Left hindlimb (tissue), 1 donor: ENCODE measurements at places on chromosomes 11 and 22.
A peak's percentile ranks its signal among the peaks of the same experiment; 100 is the strongest.

DNA sequence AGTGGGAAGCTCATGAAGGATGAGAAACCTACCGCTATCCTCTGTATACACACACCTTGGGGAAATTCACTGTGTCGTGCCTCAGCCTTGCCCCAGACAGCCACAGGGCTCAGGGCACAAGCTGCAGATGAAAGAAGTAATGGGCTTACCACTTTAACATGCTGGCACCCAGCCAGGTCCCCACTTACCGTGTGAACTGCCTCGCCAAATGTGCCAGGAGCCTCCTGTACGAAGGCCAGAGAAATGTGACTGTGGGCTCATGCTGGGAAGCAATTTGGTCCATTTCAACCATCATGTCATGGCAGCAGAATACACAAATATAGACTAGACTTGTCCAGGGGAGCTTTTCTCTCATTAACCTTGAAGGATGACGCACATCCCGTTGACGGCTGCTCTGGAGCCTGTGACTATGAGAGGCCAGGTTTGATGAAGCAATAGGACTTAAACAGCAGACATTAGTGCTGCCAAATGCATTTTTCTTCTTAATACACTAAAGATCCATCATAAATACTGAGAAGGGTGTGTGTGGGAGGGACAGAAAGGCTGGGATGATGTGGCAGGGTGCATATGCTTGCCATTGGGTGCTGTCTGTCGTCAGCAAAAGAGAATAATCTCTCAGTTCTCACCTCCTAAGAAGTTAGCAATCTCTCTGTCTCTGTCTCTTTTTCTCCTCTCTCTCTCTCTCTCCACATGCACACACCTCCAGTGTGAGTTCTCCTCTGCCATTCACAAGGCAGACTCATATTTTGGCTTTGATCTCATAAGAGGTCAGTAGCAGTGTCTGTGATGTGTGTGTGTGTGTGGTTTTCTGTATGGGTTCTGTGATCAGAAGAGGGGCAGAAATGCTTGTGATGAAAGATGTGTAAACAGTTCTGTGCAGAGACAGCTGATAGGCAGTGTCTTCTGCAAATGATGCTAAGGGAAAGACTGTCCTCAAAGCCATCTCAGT lies 142.4 kb downstream of the KIRREL3 start:
- DNase-seq: no peak

DNA sequence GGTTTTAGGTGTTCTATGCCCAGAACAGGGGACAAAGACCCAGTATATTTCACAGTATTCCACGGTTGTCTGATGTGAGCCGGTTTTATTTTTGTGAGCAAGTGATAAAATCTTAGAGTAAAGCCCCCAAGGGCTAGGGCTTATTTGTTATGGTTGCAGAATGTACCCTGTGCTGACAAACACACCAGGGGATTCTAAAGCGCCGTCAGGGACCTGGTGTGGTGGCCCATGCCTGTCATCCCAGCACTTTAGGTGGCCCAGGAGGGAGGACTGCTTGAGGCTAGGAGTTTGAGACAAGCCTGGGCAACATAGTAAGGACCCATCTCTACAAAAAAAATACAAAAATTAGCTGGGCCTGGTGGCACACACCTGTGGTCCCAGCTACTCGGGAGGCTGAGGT lies 22.8 kb downstream of the MRPL21 start:
- DNase-seq: no peak

- no peak for DNase-seq
Observed at GRCh38 chr11:17593466-17594245, 46.6 kb downstream of the OTOG start.

DNA sequence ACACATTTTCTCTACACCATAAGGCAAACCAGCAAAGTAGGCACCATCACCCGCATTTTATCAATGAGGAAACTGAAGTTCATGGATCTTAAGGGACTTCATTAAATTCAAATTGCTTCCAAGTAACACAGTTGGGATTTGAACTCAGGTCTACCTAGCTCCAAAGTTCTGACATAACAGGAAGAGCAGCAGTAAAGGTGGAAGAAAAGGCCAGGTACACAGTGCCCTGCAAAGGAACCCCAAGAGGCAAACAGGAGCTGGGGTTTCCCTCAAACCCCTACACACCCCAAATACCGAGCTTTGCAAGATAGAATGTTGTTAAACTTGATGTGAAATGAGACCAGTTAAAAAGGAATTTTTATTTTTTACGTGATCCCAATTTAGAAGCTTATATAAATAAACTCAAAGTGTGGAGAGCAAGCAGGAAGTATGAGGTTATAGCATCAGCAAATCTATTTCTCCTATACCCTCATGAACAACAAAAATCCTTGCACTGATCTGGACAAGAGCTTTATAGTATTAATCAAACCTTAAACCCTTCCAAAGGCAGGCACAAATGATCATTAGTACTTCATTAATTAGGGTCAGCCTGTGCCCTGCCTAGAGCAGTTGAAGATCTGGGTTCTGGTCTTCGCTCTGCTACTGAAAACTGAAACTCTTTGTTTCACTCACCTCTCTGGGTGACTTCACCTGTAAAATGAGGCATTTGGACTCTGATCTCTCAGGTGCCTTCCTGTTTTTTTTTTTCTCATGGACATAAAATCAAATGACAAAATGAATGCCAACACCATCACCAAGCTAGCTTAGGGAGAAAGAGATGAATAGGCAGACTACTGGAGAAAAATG lies 36.5 kb downstream of the SYTL2 start:
- DNase-seq: no peak

- no peak for DNase-seq
Observed at GRCh38 chr11:102868339-102868738, 6.4 kb downstream of the MMP12 start.

GRCh38 chr11:67373648-67374570 lies 511 bp upstream of the CLCF1 start:
- peak; percentile 75 for DNase-seq

DNA sequence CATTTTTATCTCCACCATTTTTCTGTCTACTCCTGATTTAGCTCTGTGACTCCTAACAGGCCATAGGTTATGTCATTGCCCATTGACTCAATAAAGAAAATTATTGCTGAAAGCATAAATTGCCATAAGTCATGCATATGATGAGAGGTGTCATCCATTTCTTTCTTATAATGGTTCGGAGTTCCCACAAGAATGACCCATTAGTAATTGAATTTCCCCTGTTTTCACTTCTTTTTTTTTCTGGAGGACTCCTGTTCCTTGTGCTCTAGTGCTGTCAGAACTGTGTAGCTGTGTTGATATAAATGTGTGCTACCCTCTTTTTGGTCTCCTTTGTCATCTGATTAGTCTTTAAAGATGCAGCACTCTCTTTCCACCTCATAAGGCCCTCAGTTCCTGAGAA lies 22.9 kb upstream of the CARD18 start:
- no peak for DNase-seq

DNA sequence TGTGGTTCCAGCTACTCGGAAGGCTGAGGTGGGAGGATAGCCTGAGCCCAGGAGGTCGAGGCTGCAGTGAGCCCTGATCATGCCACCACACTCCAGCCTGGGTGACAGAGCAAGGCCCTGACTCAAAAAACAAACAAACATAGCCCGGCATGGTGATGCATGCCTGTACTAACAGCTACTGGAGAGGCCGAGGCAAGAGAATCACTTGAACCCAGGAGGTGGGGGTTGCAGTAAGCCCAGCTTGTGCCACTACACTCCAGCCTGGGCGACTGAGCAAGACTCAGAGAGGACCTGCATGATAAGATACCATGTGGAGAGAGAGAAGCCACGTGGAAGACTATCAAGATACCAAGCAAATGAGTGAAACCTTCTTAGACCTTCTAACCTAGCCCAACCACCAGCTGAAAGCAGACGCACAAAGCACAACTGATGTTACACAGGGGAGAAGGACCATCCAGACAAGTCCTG lies 36.1 kb downstream of the AMBRA1 start:
- no peak for DNase-seq

DNA sequence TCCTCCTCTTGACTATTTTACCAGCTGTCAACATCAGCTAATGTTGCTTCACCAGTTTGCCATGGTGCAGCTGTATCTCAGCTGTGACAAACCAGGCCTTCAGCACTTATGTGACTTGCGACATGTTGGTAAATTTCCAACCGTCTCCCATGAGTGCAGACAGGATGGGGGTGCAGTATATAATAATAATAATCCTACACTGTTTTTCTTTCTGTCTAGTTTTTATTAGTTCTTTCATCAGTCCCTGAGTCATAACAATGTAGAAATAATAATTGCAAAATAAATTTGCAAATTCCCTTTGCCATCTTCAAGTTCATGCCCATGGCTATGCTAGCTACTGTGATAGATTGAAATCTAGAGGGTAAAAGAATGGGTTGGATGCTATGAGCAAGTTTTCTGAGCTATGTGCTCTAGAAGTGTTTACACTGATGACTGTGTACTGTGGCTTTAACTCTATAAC lies 4.9 kb downstream of the MMP13 start:
- DNase-seq: no peak

- no peak for DNase-seq
Observed at GRCh38 chr11:117932947-117933346, 3.7 kb upstream of the TMPRSS13 start.

GRCh38 chr11:45537614-45538013 lies 127.8 kb downstream of the CHST1 start:
- no peak for DNase-seq

- DNase-seq: no peak
Observed at GRCh38 chr22:35517207-35517606, 23.4 kb upstream of the RASD2 start.

GRCh38 chr11:40032331-40032730 lies 1427.1 kb downstream of the LRRC4C start:
- DNase-seq: no peak
